ENCODE measurements at places on chromosomes 12 and 14.
A peak's percentile ranks its signal among the peaks of the same experiment; 100 is the strongest.

- no peak for DNase-seq
Observed at GRCh38 chr14:30708157-30708556, 86.0 kb downstream of the SCFD1 start.

DNA sequence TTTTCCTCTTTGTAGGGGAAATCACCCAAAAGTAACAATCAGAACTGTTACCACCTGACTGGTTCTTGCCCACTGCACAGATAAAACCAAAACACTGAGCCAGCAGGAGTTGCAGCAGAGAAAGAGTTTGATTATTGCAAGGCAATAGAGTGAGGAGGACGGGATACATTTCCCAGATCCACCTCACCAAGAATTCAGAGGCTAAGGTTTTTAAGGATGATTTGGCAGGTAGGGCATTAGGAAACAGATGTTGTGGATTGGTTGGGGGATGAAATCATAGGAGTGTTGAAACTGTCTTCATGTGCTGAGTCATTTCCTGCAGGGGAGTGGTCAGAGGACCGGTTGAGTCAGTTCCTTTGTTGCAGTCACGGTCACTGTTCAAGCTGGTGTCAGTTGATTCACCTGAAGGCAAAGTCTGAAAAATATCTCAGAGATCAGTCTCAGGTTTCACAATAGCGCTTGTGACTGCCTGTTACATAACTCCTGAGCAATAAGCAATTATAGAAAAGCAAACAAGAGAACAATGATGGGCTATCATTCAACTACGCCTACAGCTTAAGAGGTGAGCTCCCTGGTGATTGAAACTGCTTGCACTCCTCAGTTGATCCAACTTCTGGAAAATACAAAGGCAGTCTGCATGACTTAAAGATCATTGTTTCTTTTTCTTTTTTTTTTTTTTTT is 20.3 kb upstream of the AMN1 start:
- DNase-seq, result peak; percentile 97

DNA sequence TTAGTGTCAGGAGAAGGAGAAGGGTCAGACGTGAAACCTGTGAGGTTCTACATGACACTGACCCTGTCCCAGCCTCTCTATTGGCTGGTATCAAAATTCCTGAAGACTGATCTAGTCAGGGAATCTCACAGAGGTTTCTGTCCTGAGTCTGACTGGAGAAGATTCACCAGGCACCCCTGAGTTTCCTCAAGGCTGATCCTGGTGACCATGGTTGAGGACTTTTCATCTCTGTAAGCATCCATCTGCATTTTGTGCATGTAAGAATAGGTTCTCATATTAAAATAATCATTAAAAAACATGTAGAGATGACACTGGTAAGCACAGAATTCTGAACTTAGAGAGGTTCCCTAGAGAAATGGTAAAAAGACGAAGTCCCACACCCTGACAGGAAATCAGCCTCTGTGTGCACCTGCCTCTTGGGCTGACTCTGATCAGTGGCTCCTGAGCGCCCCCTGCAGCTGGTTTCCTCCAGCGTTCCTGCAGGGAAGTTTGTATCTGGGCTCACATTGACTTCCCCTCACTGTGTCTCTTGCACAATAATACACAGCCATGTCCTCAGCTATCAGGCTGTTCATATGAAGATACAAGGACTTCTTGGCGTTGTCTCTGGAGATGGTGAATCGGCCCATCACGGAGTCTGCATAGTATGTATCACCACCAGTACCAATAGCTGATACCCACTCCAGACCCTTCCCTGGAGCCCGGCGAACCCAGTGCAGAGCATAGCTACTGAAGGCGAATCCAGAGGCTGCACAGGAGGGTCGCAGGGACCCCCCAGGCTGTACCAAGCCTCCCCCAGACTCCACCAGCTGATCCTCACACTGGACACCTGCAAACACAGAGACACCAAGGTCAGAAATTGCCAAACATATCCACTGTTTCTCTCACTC is 991.9 kb downstream of the TMEM121 start:
- no peak for DNase-seq

- DNase-seq, result no peak
Observed at GRCh38 chr14:60819575-60819974, 85.0 kb downstream of the MNAT1 start.

GRCh38 chr14:102672410-102672960 is 80.0 kb downstream of the RCOR1 start:
- no peak for DNase-seq

DNA sequence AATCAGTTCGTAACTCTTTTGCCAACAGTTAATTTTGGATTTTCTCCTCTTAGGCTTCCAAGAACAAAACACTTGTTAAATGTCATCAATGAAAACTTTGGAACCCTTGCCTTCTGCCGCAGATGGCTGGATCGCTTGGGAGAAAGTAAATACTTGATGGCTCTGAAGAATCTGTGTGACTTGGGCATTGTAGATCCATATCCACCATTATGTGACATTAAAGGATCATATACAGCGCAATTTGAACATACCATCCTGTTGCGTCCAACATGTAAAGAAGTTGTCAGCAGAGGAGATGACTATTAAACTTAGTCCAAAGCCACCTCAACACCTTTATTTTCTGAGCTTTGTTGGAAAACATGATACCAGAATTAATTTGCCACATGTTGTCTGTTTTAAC is 37.7 kb downstream of the USP44 start:
- no peak for DNase-seq

- DNase-seq, result no peak
Observed at GRCh38 chr12:116803013-116803736, 65.1 kb downstream of the RNFT2 start.

DNA sequence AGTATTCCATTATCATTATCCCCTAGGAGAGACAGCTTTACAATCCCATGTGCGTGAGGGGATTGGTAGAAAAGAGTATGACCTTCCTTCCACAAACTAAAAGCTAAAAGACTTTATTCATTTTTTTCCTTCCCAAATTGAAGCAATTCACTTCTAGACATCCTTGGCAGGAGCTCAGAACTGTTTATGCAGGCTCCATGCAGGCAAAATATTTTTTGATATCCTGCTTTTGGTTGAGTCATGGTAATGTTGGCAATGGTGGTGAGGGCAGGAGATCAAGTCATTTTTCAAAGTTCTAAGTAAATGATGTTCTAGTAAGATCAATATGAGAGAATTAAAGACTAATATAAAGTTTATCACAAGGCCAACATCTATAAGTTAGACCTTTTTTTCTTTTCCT is 1.3 kb upstream of the PLEKHG7 start:
- DNase-seq, result no peak

DNA sequence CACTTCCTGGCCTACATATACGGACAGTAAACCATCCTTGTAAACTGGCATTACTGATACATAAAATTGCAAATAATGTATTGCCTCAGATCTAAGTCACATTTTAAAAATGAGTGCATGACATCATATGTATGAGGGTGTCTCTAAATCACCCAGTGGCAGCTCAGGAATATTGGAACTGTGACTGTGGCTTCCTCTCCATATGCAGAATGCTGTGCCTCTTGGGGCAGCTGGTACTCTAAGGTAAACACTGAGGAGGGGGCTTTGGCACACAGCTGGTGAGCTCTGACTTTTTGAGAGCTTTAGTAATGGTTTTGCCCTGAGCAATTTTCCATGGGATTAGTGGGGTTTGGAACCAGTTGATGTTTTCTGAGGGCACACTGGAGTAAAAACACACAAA is 263.7 kb downstream of the BMP4 start:
- no peak for DNase-seq

DNA sequence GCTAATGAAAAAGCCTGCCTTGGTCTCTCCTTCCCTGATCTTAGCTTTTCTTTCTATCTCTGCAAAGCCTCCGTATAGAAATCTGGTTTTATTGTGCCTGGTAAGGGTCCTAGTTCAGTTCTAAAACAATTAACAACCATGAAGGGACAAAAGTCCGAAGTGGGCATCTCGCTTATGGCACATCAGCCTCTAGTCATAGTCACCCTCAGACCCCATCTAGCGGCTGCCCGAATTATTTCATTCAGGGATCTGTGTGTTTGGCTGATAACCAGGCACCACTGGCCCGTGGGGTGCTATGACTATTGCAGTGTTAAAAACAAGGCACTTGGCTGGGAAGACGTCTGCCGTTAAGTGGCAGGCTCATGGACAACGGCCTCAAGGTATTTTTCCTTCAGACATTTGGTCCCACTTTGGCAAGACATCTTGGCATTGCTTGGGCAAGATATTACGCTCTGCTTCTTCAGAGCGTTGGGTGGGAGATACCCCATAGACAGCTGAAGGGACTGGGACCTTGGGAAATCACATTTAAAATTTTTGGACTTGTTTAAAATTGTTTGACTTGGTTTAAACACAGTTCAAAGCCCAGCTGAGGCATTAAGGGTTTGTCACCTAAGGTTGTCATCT is 87.1 kb downstream of the SINHCAF start:
- peak; percentile 46 for DNase-seq

DNA sequence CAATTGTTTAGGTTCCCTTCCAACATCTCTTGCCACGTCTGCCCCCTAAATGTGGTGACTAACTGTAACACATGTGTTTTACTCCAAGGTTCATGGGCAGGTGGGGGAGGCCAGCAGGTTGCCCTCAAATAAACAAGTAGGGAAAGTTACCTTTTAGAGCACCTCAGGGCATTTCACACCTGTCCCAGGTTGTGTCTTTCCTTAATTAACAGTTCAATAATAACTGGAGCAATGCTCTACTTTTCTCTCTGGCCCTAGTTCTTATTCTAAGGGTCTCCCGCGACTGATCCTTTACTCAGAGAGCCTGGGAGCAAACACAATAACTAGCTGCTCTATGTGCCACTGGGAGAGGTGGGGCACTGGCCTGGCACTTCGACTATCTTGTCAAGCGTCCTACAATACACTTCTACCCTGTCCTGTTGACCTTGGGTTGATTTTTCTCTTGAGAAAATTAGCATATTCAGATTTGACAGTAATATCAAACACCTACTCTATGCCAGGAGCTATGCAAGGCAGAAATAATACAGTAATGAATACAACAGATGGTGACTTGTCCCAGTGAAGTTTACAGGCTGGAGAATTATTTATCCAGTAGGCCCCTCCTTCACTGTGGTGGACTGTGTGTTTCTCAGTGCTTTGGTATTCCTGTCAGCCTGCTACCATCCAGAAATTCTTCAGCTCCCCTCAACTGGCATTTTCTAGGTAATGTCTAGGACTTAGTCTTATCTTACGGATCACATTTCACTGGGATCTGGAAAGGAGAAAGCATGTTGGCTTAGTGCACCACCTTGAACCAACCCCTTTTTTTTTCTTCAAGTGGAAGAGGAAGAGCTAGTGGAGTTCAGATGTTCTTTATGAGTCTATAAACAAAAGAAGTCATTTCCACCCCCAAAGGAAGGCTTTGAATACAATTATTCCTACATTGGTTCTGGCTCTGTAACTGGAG is 202.6 kb downstream of the CRADD start:
- peak; percentile 93 for DNase-seq

GRCh38 chr12:93683410-93683809 is 6.2 kb downstream of the CRADD start:
- DNase-seq, result no peak

GRCh38 chr14:43132441-43132840 is 1374.6 kb downstream of the FSCB start:
- no peak for DNase-seq

- no peak for DNase-seq
Observed at GRCh38 chr12:124910561-124911478, 3.6 kb downstream of the UBC start.

GRCh38 chr12:75779891-75780496 is 251.6 kb downstream of the PHLDA1 start:
- DNase-seq, result no peak

DNA sequence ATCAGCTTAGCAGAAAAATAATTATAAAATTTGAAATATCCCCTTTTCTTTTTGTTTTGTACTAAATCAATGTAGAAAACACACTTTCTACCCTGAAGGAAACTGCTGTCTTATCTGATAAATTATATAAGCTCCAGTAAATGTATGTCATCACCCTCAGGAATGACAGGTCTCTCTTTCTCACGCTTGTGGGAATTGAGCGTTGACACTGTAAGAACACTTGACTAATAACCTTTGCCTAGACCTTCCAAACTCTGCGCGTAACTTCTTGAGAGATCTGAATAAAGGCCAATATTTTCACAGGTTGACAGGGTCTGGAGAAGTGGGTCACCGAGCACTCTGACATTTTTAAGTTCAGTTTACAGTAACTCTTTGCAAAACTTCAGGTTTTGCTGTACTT is 138.5 kb downstream of the BCAT1 start:
- DNase-seq, result peak; percentile 47

DNA sequence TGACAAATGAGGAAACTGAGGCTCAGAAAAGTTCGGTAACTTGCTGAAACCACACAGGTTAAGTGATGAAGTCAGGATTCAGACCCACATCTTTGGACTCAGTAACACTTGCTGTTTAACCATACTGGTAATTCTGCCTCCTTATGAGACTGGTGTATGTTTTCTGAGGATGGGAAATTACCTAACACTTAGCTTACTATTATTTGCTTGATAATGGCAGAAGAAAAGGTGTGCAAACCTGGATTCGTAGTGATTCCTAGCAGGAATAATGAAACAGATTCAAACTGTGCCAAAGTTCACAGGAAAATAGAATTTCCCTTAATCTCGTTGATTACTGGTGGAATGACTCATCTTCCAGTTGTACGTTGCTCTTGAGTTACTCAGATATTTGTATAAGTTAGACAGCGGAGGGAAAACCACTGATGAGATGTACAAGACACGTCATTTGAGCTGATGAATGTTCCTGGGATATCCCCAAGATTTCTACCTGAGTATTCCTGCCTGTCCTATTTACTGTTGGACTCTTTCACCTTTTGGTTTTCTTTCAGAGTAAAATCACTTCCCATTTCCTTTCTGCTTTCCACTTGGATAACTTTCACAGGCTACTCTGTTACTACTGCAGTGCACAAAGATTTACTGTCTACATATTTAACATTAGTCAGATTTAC is 37.5 kb downstream of the PRORP start:
- DNase-seq, result peak; percentile 93

DNA sequence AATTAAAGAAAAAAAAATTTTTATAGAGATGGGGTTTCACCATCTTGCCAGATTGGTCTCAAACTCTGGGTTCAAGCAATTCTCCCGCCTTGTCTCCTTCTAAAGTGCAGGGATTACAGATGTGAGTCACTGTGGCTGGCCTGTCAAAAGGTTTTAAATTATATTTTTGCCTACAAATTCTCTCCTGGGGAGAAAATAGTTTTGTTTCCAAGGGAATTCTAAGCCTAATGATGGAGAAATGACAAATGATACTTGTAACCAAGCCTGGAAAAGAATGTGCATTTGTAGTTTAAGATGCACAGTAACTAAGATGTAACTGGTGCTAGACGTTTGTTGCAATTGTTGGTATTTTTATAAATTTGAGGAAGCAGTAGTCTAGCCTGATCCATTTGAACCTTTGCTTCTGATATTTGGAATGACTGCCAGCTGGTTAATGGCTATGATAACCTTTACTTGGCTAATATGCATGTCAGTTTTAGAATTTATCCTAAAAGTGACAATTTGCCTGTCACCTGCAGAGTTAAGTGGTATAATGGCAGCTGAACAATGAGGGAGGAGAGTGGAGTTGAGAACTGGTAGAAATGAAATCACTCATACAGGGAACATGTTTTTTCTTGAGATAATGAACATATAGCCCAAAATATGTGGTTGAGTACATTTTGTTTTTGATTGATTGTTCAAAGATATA is 148.0 kb downstream of the FUT8 start:
- peak; percentile 71 for DNase-seq
